ENCODE measurements at places on chromosomes 1 and 21.
A peak's percentile ranks its signal among the peaks of the same experiment; 100 is the strongest.

- DNase-seq: no peak
These were observed 146.3 kb downstream of the HLX start for GRCh38 chr1:221025501-221025900.

DNA sequence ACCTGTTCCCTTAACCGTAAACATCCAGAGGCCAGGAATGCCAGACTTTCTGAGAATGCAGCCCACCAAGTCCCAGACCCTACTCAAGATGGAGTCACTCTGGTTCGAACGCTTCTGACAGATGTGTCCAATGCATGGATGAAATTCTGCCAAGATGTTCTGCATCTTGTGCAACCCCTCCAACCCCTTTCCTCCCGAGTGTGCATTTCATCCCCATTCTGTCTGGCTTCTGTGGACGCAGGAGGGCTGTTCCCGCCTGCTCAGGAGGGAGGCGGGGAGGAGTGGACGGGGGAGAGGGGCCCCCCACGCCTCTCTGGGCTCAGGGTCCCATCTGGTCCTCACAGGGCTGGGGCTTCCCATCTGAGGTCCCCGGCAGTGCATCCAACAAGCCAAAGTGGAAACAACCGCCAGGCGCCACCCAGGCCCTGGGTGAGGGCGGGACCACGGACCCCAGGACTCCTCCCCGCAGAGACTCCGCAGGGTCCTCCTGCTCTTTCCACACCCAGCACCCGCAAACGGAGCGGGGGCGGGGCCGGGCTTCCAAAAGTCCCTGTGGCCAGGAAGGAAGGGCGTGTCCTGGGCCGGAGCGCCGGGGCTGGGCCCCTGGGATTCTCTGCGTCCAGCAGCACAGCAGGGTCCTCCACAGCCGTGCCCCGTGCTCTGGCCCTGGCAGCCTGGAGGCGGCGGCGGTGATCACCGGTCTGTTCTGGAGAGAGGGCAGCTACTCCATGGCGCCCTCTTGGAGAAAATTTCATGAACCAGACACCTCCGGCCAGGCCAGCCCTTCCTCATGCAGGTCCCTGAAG, 27.8 kb upstream of the SUMO3 start:
- peak; percentile 39 for DNase-seq

- DNase-seq: no peak
These were observed 574 bp downstream of the ITPKB start for GRCh38 chr1:226738421-226738994.

DNA sequence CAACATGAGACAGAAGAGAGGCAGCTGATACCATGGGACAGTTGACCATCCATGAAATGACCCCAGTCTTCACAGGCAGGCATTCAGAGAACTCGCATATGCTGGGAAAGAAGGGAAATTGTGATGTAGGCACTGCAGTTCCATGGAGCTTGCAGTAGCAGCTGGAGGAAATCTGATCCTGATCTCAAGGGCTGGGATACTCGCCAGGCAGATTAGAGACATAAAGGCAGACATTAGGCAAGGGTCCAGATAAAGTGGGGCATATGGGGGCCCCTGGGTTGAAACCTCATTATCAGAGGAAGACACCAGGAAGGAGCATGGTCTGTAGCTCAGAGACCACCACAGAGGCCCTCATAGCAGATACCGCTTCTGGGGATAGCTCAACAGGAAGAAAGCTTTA, 48.7 kb upstream of the TNR start:
- DNase-seq: no peak

- no peak for DNase-seq
These were observed 8.4 kb upstream of the UBE2U start for GRCh38 chr1:64195081-64195395.

GRCh38 chr1:64111787-64112186, 91.6 kb upstream of the UBE2U start:
- DNase-seq: no peak

DNA sequence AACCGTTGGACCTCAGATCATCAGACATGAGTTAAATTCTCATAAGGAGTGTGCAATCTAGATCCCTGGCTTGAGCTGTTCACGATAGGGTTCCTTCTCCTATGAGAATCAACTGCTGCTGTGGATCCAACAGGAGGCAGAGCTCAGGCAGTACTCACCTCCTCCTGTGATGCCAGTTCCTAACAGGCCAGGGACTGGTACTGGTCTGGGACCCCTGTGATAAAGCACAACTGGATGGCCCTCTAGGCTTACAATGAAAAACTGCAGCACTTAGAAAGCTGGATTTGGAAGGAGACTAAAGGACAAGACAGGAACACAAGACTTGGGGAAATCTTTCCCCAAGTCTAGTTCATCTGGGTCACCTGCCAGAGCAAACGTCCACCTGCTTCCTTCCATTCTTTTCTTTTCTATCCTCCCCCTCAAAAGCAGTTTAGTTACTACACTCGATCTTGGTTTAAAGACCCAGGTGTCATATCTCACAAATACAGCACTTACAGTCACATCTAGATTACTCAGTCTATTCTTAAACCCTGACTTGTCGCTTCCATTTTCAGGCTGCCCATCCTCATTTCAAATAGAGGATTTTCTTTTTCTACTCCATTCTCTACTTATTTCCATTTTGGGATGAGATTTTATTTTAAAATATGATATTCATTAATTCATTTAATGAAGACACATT, 59.8 kb downstream of the PTPN14 start:
- DNase-seq: no peak

- no peak for DNase-seq
These were observed 25.5 kb upstream of the CREG1 start for GRCh38 chr1:167578939-167579521.

DNA sequence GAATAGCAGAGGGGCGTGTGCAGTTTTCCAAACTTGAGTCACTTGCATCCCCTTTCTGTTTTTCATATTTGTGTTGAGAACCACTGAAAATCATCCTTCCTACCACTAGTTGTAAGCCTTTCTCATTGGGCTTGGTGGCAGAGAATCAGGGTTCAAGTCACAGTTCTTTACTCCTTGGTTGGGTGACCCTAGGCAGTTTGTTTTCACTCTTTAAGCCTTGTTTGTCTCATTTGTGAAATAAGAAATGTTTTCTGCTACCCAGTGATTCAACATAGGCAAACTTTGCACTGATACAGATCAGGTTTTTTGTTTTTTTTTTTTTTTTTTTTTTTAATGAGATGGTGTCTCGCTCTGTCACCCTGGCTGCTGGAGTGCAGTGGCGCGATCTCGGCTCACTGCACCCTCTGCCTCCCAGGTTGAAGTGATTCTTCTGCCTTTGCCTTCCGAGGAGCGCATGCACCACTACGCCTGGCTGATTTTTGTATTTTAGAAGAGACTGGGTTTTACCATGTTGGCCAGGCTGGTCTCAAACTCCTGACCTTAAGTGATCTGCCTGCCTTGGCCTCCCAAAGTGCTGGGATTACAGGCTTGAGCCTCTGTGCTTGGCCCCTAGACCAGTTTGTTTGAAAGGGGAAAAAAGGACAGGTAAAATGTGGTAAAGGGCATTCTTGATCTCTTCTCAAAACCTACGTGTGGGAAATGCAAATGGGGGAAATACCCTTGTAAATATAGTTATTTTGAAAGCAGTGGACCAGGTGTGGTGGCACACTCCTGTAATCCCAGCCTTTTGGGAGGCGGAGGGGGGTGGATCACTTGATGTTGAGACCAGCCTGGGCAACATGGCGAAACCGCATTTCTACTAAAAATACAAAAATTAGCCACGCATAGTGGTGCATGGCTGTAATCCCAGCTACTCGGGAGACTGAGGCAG, 3.2 kb downstream of the CLIC4 start:
- DNase-seq: no peak

- DNase-seq: no peak
These were observed 28.4 kb downstream of the AGO3 start for GRCh38 chr1:35959304-35959703.

DNA sequence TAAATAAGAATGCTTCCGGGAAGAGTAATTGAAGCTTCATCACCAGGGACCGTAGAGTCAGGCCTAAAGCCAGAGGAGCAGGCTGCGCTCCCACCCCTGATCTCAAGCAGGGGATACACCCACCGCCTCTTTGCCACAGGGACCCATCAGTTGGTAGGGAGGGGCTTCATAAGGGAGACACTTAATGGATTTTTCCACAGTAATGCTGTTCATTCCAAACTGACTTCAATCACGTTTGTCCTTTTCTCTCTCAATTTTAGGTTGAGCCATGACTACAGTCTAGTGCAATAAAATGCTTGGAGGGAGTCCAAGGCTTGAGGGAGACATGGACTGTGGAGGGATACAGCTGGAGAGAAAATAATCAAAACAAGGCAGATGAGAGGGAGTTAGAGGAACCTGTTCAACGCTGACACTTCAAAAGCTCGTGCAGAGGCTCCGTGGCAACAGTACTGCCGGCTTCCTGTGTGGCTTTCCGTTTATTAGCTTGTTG, 111.5 kb downstream of the SEC16B start:
- DNase-seq: no peak

GRCh38 chr1:237932816-237933215, 42.1 kb upstream of the ZP4 start:
- no peak for DNase-seq

- no peak for DNase-seq
These were observed 469.6 kb downstream of the NPHP4 start for GRCh38 chr1:5522531-5523145.

- DNase-seq: no peak
These were observed 26.3 kb upstream of the MAN1C1 start for GRCh38 chr1:25590096-25590824.

DNA sequence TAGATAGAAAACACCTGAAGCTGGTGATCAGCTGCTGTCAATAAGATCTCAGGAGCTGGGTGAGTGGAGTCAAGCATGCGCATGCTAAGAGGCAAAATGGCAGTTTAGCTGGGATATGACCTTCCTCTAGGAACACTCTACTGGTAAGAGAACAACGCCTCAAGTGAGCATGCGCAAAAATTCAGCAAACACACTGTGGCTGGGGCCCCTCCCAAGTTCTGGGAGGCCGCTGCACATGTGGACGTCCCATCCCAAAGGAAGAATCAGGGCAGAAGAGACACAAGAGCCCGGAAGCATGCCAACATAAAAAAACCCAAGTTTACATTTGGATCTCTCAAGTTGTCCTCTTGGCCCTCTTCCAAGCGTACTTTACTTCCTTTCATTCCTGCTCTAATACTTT, 126.3 kb upstream of the F3 start:
- no peak for DNase-seq

DNA sequence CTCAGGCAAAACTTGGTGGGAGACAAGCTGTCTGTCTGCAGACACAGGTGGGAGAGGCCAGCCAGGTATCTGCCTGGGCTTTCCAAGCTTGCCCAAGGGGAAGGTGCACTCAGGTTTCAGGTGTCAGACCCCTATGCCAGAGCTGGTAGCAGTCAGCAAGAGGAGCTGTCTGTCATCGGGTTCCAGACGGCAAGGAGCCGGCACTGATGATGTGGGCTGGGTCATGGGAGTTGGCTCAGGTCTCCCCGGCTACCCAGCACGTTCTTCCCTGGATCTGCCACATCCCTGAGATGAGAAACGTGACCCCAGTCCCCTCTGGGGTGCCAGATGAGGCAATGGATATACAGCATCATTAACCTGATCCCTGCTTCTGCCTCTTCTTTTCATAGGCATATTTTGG, 23.0 kb downstream of the TMCC2 start:
- DNase-seq: no peak

GRCh38 chr1:48236716-48237470, 14.4 kb downstream of the SLC5A9 start:
- no peak for DNase-seq

- DNase-seq: no peak
These were observed 272.2 kb downstream of the TNR start for GRCh38 chr1:175471039-175471800.

- no peak for DNase-seq
These were observed 509.4 kb downstream of the MATN1 start for GRCh38 chr1:30213936-30214335.

DNA sequence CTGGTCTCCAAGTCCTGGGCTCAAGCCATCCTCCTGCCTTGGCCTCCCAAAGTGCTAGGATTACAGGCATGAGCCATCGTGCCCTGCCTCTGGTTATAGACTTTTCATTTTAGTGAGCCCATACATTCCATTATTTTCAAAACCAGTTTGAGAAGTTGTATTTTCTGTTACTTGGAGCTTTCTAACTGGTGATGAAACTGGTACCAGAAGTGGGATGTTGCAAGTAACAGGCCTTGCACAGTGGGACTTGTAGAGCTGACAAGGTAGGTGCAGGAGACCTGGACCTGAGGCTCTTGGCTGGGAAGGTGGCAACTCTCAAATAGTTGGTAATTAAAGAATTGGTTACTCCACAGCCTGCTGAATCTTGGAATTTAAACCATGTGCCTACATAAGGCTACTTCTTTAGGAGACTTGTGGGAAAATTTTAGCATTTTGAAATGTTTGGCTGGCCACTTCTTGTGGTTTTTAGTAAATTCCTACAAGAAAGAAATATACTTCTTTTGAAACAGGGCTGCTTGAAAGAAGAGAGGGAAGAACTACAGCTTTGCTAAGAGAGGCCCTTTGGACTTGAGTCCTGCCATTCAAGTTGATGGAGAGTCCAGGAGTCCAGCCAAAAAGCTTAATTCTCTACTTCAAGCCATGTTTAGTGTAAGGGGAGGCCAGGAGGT, 9.8 kb upstream of the ALPL start:
- DNase-seq: no peak

GRCh38 chr1:89681045-89681729, 48.3 kb downstream of the LRRC8C start:
- no peak for DNase-seq

- DNase-seq: no peak
These were observed 14.9 kb upstream of the PLCH2 start for GRCh38 chr1:2460996-2461751.
